ENCODE measurements at places on chromosomes 13 and 19.

DNA sequence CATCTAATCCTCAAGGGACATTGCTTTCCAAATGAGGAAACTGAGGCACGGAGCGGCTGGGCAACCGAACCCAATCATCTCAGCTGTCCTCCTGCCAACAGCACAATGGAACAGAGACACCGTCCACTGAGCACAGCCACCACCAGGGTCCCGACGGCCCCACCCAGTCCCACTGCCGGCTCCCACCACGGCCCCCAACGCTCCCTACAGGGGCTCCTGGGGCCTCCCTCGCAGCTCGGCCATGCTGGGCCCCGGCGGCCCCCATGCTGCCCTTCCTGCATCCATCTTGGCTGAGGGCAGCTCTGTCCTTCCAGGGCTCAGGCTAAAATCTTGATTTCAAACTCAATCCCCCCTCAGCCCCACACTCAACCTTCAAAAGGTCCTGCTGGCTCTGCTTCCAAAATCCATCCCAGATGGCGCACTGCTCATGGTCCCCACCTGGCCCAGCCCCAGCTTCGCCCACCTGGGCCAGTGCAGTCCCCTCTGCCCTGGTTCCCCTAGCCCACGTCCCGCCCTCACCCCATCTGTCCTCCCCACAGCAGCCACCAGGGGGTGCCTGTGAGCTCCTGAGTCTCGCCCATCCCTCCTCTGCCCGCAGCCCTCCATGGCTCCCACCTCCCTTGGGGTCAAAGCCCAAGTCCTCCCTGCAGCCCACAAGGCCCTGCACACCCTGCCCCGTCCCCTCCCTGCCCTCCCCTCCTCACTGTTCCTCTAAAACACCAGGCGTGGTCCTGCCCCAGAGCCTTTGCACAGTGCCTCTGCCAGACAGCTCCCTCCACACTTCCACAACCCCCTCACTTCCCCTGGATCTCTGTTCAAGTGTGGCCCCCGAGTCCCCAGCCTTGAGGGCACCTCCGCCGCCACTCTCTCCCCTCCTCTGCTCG is 7.9 kb downstream of the PIP5K1C start:
- DNase-seq: peak; percentile 26

DNA sequence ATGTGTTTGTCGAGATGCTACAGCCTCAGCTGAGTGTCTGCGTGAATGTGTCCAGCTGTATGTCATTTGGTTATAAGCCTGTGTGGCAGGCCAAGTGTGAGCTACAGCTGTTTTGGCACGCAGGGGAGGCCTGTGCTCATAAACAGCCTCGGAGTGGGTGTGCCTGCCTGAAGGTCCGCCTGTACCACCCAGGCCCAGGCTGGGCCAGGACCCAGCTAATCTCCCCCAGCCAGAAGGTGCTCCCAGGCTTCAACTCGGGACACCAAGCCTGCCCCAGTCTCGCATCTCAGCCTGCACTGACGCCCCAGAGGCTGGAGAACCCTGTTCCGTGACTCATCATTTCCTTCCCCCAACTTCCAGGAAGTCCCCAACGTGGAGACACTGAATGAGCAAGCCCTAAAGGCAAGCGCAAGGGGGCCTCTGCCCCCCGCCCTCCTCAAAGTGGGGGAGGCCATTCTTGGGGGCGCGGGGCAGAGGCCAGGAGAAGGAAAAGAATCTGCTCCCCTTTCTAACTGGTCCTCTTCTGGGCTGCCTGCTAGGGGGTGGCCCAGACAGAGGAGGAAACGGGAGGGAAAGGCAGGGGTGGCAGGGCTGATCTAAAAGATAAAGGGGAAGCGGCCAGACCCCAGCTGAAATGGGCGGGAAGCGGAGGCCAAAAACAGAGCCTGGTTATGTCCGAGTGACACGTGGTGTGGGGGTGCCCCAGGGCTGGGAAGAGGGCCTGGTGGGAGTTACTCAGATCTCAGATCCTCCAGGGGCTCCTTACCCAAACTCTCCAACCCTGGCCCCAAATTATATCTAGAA is 2.0 kb downstream of the SLC1A5 start:
- DNase-seq: peak; percentile 99

- DNase-seq: no peak
These were observed 87.0 kb downstream of the SLAIN1 start for GRCh38 chr13:77784515-77784914.

GRCh38 chr19:47113850-47114651 is 475 bp upstream of the ZC3H4 start:
- no peak for DNase-seq

GRCh38 chr19:13195678-13196077 is 45.5 kb downstream of the IER2 start:
- DNase-seq: no peak

DNA sequence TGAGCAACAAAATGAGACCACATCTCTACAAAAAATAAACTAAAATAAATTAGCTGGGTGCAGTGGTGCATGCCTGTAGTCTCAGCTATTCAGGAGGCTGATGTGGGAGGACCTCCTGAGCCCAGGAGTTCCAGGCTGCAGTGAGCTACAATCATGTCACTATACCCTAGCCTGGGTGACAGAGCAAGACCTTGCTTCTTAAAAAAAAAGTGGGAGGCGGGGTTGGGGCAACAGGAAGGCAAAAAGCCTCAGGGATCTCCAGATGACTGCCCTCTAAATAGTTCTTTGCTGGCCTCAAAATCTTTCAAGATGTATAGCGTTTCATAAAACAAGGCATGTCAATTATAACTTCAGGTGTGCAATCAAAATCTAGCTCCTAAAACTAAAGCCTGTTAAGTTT is 18.5 kb downstream of the CEACAM8 start:
- DNase-seq: no peak

GRCh38 chr19:15669891-15670290 is 3.0 kb upstream of the CYP4F12 start:
- DNase-seq: no peak

- DNase-seq: no peak
These were observed 11.4 kb downstream of the TPGS1 start for GRCh38 chr19:518598-519231.

DNA sequence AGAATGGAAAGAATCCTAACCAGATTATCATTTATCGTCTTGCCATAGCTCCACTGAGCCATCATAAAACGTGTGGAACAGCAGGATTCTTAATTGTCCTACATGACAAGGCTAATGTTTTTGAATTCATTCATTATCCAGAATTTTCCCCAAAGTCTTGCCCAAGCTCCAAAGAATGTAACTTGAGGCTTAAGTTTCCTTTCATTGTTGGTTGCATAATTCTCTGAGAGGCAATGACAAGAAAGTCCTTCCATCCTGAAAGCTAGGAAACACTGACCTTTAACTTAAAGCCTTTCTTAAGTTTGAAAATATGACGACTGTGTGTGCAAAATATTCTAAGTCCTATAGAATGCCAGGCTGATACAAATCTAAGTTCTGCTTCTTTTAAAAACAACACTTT is 546.1 kb downstream of the SUCLA2 start:
- no peak for DNase-seq

DNA sequence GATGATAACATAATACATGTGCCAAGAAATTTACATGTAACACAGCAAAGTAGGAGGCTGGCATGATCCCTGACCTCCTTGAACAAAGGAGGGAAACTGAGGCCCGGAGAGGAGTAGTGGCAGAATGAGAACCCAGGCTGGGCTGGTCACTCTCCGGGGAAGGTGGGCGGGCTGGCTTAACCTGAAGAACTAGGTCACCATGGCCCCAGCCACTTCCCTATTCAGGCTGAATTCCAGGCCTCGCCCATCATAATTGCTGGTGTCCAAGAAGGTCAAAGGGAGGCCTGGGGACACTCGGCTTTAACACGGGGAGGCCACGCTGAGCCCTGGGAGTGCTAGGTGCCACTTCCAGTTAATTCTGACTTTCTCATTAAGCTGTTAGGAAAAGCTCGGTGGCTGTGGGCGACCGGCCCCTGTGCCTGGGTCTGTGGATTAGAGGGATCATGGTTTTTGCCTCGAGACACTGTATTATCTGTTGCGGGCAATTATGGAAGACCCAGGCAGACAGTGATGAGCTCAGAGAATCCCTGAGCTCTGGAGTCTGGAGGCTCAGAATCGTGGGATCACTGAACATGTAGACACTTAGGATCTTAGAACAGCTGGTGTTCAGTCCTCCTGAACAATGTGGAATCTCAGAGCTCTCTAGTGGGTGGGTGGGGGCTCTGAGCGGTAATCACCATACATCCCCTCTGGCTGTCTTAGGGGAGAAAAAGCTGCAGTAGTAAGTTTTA is 5.0 kb upstream of the TINCR start:
- no peak for DNase-seq

DNA sequence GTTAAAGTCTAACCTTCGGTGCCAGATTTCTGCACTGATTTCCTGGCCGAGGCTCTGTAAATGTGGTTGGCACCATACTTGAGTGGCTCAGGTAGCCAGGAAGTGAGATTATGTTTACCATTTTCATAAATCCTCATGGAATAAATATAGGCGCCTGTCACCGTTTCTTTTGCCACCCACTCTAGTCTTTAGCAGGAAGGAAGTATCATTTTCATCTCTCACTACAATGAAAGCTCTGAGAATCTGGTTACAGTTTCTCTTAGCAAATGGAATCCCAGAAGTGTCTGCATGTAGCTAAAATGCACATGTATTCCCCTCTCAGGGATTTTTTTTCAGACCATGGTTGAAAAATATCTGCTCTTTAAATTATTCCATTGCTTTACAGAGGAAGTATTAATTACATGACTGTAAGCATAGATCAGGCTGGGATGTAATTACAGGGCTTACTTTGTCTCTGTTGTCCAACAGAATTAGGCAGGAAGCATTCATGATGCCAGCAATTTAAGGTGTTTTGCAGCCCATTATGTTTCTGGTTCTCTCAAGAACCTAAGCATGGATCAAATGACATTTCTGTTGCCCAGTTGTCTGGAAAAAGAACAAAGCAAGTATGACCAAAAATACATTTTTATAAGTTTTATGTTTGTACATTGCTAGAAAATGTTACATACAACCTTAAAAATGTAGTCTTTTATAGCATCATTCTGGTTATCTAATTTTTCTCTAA is 221.7 kb upstream of the SPRY2 start:
- no peak for DNase-seq

DNA sequence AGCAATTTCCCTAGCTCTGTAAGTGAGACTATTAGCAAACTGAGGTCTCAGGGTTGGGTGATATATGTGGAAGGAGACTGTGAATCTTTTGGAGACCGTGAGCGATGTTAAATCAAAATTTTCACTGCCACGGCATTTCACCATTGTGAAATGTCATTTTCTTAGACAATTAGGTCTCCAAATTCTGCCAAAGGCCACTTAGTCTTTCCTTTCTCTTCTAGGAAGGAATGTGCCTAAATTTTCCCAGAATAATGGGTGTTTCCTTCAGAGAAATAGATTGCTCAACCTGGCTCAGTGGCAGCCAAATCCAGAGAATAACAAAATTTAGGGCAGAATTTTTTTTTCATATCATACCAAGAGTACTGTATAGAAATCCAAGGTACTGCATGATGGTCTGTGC is 64.5 kb upstream of the SCEL start:
- no peak for DNase-seq

DNA sequence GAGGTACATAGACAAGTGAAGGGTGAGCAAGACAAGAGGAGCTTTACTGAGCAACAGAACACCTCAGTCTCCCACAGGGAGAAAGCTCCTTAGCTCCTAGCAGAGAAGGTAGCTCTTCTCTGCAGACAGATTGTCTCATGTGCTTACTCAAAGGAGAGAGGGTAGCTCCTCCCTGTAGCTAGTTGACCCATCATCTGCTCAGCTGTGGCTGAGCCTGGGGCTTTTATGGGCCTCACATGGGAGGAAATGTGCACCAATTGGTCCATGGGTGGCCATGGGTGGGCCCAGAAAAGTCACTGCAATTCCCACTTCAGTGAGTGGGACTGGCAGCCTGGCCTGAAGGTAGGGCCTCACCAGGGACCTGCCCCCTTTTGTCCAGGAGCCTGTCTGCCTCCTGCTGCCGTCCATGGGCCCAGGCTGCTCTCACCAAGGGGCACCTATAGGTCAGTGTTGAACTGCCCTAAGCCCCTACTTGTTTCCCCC is 246.2 kb downstream of the GPC6 start:
- DNase-seq: no peak

GRCh38 chr13:113602291-113602988 is 17.9 kb downstream of the TFDP1 start:
- no peak for DNase-seq

GRCh38 chr19:18849838-18850400 is 18.2 kb downstream of the UPF1 start:
- DNase-seq: no peak

DNA sequence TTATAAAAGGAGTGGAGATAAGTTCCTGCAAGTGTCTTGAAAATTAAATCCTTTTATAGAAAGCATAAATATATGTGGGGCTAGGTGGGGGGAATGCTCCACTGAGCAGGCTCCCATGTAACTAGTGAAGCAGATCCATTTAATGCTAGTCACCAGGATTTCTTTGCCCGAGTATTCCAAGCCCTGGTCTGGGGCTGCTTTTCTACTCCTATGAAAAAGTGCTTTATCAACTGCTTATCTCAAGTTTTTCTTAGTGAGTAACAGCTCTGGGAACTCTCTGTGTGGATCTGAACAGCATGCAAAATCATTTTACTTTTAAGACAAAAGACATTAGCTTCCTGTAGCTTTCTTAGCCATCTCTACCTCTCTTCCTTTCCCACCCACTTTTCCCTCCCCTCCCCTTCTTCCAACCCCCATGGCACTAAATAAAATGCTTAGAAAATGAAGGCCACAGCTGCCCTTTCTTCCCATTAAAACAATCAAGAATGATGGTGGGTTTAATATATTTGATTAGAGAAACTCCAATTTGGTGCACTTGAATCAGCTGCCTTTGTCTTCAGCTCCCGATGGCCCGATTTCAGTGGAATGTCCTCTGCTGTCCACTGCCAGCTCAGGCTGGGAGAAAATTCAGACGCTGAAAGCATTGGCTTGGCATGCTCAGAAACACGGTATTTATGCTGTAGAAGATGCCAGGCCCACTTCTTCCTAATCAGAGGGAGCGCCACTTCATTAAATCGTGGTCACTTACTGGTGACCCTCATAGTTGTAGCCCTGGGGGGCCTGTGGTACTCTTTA is 475.1 kb downstream of the FOXO1 start:
- no peak for DNase-seq

DNA sequence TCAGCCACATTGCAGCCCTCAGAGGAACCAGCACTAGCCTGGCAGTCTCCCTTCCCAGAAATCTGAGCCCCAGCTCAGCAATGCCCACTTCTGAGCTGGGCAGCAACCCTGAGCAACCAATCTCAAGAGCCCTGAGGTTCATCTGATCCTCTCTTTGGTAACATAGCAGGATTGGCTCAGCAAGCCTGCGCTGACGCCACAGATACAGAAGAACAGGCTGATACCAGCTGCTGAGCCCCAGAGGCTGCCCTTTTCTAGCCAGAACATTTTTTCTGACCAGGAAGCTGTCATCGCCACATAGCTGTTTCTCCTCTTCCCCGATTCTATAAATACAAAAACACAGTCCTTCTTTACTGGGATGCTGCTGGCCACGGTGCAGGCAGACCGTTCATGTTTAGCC is 59.8 kb downstream of the TRPM4 start:
- DNase-seq: no peak

DNA sequence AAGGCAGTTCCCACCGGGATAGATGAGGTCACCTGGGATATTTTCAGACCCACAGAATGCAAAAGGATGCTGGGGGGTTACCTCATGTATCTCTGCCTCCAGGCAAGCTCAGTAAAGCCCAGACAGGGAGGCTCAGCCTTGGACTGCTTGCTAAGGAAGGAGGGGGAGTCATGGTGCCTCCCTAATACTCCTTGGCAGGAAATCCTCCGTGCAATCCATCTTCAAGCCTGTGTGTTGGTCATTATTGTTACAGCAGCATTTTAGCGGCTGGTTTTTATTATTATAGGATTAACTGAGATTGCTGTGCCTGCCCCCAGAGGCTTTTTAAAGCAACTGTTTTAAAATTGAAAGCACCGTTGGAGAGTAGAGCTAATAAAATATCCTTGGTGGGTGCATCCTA is 188.5 kb upstream of the UBL3 start:
- DNase-seq: no peak

- no peak for DNase-seq
These were observed 66.7 kb downstream of the LHFPL6 start for GRCh38 chr13:39536274-39536673.

Data from hematopoietic multipotent progenitor cell treated with erythropoietin and hydrocortisone succinate and interleukin-3 and kit ligand, for 8 days (in vitro differentiated cells).